Erythroblast (primary cell): ENCODE measurements at places on chromosomes 11 and 22.
A peak's percentile ranks its signal among the peaks of the same experiment; 100 is the strongest.

DNA sequence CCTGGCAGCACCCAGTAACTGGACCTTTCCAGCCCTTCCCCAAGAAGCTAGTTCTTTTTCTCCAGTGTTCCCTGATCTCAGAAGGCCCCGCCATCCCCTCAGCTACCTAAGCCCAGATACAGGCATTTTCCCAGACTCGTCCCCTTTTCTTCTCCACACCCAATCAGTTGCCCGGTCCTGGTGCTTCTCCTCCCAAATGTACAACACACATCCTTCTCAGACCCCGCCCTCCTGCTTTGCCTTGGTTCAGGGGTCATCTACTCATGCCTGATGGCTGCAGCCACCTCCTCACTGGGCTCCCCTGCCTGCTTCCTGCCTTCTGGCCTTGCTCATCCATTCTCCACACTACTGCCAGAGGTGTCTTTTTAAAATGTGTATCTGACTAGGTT, 6.5 kb downstream of the TKFC start:
- no peak for DNase-seq

- DNase-seq: no peak
Observed at GRCh38 chr22:20968281-20968977, 1.4 kb downstream of the AIFM3 start.

GRCh38 chr22:50670513-50670912, 2.1 kb upstream of the SHANK3 start:
- DNase-seq: no peak

DNA sequence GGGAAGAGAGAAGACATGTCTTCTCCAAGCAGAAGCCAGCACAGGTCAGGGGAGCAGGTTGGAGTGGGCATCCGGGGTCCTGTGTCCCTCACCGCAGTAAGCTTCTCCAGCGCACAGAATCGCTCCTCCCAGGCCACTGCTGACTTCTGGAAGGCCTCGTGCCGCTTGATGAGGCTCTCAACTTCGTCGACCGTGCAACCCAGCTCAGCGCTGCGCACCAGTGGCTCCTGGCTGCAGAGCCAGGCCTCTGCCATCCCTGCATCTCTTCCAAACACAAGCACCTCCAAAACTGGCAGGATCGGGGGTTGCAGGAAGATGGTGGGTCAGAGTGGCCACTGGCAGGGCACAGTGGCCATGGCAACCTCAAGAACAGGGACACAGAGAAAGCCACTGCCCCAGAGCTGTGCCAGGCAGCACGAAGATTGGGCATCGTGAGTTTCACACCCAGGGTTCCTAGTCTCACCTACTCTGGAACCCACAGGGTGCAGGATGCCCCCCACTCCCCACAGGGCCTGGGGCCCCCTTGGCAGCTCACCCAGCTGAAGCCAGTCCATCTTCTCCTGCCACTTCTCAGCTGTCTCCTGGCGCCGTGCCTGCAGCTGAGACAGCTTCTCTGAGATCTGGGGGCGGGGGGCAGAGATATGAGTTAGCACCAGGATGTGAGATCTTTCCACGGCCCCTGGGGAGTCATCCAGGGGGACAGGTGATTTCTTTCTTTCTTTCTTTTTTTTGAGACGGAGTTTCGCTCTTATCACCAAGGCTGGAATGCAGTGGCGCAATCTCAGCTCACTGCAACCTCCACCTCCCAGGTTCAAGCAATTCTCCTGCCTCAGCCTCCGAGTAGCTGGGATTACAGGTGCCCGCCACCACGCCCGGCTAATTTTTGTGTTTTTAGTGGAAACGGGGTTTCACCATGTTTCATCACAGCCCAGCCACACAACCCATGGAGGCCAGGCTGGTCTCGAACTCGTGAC, 11.2 kb upstream of the RBM4B start:
- DNase-seq: no peak

DNA sequence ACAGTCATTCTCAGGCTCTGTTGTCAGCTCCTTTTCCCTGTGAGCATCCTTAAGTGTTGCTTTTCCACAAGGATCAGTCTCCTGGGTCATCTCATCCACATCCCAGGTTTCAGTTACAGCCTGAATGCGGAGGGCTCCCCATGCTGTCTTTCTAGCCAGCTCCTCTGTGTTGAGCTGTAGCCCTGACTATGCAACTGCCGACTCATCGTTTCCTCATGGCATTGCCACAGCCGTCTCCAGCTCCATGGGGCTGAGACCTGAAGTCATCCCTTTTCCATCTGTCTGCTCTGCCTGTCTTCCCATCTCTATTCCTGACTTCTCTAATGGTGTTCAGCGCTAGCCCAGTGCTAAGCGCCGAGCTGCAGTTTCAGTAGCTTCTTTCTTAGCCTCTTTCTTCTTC, 11.8 kb downstream of the SAMM50 start:
- peak; percentile 20 for DNase-seq

- DNase-seq: no peak
Observed at GRCh38 chr11:67649634-67650510, 658 bp downstream of the ACY3 start.

DNA sequence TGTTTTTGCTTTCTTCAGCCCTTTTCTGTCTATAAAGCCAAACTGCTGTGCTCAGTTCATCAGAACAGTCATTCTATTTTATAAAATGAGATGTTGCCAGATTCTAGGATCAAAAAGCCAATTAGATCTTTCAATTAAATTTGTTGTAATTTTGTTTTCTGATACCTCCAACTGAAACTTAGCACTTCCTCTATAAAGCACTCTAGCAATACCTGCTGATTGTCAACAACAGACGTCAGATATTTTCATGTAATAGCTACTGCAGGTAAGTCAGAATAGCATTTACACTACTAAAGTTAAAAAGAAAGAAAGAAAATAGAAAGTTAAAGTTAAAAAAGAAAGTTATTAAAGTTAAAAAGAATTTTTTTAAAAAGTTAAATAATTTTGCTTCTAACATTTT, 19.6 kb downstream of the RRAS2 start:
- DNase-seq: no peak

DNA sequence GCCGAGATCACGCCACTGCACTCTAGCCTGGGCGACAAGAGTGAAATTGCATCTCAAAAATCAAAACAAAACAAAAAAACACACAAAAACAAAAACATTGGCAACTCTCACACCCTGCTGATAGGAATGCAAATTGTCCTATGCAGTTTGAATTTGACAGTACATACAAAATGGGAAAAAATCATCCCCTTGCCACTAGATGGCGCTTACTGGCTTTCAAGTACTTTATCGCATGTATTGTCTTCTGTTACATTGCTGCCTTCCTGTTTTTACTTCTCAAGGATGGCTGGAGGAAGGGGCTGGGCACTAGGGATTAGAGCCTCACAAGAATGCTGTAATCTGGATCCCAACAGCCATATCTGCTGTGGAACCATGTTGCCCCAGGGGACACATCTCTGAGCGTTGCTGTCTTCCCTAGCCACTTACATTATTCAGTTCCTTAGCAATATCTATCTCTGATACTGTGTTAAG, 59.4 kb upstream of the A4GALT start:
- DNase-seq: peak; percentile 85

DNA sequence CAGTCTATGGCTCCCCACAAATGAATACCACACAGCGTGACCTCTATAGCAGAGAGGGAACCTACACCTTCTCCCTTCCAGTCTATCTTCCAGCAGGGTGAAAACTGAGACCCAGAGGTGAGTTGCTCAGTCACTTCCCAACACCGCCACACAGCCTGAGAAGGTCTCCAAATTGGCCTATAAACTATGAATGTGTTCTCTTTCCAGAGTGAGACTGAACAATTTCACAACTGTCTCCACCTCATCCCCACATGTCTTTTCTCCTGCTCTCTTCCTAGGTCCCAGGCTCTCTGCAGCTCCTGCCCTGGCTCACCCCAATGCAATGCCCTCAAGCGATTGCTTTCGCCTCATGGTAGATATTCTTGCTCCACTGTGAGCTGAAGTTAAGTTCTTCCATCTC, 14.0 kb downstream of the CLMP start:
- no peak for DNase-seq

- no peak for DNase-seq
Observed at GRCh38 chr11:64603411-64604110, 12.5 kb downstream of the SLC22A12 start.

GRCh38 chr11:96319898-96320656, 22.9 kb downstream of the MAML2 start:
- peak; percentile 44 for DNase-seq

GRCh38 chr11:17649696-17650095, 69.7 kb upstream of the MYOD1 start:
- no peak for DNase-seq

DNA sequence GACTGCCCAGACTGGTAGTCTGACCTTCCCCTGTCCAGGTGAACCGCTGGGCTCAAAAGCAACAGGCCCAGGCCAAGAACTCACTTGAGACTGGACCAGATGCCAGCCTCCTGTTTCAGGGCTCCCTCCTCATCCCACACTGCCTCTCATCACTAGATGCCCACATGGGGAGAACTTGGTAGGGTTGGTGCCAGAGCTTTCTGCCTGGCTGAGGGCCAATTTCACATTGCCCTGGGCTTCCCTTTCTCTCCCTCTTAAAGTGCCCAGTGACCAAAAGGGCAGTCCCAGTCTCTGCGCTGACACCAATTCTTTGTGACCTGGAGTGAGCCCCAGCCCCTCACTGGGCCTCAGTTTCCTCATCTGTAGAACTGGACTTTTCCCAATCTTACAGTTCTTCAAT, 41.7 kb downstream of the C11orf58 start:
- DNase-seq: no peak

GRCh38 chr11:112810951-112811350, 150.3 kb upstream of the NCAM1 start:
- DNase-seq: no peak

- no peak for DNase-seq
Observed at GRCh38 chr11:108565653-108566052, 27.9 kb downstream of the EXPH5 start.

GRCh38 chr11:123451183-123451781, 21.2 kb downstream of the GRAMD1B start:
- no peak for DNase-seq

- no peak for DNase-seq
Observed at GRCh38 chr22:48920776-48921241, 906.9 kb downstream of the BRD1 start.

- no peak for DNase-seq
Observed at GRCh38 chr22:42156121-42156520, 25.5 kb upstream of the CYP2D6 start.

DNA sequence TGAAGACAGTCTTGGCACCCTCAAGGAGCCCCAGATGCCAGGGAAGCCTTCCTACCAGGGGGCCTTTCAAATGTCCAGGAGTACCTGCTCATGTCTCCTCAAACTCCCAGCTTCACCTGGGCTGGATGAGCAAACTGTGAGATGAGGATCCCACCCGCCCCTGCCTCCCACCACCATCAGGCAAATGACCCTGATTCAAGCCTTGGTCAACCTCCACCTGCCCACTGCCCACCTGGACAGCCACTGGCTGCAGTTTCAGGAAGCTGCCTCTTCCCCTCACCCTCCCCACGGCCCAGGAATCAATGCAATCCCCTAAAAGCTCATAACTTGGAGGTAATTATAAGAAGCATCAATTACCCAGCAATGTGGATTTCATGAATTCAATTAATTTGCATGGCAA, 122.7 kb downstream of the BUD13 start:
- no peak for DNase-seq

DNA sequence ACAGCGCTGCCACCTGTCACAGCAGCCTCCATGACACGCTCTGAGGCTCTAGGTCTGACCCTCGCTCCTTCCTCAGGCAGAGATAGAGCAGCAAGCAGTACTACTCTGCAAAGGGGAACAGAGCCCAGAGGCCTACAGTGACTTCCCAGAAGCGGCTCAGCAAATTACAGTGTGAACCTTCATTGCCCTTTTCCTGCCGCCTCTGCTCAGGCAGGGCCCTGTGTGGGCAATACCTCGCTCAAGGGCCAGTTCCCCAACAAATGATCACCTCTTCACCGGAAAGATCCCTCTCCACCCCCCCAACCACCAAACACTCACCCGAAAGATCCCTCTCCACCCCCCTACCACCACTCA, 12.3 kb downstream of the KIAA0930 start:
- DNase-seq: no peak

DNA sequence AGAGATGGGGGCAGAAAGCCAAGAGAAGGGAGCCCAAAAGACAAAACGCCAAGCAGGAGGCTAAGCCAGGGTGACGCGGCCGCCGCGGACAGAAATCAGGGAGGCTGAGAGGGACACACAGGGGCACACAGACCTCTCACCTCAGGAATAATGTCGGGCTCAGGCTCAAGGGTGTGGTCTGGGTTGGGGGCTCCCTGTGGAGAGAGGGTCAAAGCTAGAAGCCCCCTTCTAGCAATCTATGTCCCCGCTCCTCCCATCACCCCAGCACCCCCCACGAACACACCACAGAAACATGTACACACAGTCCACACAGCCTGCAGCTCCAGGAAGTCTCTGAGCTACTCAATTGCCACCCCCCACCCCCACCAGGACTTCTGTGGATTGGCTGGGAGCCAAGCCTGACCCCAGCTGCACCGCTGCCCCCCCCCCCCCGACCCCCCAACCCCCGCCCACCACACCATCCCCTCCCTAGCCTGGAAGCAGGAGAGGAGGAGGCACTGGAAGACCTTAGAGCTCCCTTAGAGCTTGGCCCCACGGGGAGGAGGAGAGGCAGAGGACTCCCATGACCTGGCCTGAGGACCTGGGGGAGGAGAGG, 6.9 kb downstream of the BCL9L start:
- DNase-seq: no peak

GRCh38 chr11:17635551-17635938, 83.8 kb upstream of the MYOD1 start:
- DNase-seq: no peak

GRCh38 chr22:29435236-29436136, 2.9 kb upstream of the RFPL1 start:
- no peak for DNase-seq

DNA sequence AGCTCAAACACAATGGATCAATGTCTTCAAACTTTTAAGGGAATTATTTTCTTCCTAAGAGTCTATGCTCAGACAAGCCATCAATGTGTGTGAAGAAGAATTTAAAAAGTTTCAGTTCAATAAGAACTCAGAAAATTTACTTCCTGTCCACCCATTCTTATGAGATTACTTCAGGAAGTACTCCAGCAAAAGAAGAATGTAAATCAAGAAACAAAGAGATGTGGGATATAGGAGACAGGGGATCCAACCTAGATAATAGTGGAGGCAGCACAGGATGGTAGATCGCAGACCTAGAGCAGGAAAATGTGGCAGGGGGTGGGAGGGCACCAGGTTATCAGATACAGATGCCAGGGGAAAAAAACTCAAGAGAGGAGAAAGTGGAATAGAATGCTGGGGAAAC, 170.6 kb downstream of the MPPED1 start:
- no peak for DNase-seq

GRCh38 chr11:60970369-60970774, 1.1 kb upstream of the CD6 start:
- peak; percentile 42 for DNase-seq
